ENCODE measurements at places on chromosomes 2 and 18.

- DNase-seq: no peak
Measured at GRCh38 chr2:96129528-96130120, 8.7 kb downstream of the ASTL start.

- no peak for DNase-seq
Measured at GRCh38 chr2:136114382-136114781, 3.6 kb downstream of the CXCR4 start.

GRCh38 chr2:209298601-209299000 is 125.2 kb upstream of the MAP2 start:
- DNase-seq: no peak

- DNase-seq: no peak
Measured at GRCh38 chr18:41828137-41828536, 126.9 kb upstream of the PIK3C3 start.

All from hepatic stellate cell (primary cell).